ENCODE measurements at places on chromosomes 4 and X. TPM values are rescaled to one million over a fixed set of nuclear protein-coding genes. Genes with fewer than 3 reads are reported as not detected.
A peak's percentile ranks its signal among the peaks of the same experiment; 100 is the strongest.

DNA sequence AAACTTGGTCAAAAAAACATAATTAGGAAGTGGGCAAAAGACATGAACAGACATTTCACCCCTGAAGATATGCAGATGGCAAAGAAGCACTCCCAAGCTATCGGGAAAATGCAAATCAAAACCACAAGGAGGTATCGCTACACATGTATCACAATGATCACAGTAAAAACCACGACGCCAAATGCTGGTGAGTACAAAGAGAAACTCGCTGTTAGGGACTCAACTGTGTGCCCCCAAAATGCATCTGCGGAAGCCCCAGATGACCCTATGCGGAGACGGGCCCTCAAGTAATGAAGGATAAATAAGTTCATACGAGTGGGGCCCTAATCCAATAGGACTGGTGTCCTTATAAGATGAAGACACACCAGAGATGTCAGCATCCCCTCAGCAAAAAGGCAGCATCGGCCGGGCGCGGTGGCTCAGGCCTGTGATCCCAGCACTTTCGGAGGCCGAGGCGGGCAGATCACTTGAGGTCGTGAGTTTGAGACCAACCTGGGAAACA, 10.2 kb downstream of the GAK start:
- no peak for DNase-seq

- DNase-seq = no peak
Measured at GRCh38 chr4:120691536-120691935, 231.0 kb downstream of the PRDM5 start.

DNA sequence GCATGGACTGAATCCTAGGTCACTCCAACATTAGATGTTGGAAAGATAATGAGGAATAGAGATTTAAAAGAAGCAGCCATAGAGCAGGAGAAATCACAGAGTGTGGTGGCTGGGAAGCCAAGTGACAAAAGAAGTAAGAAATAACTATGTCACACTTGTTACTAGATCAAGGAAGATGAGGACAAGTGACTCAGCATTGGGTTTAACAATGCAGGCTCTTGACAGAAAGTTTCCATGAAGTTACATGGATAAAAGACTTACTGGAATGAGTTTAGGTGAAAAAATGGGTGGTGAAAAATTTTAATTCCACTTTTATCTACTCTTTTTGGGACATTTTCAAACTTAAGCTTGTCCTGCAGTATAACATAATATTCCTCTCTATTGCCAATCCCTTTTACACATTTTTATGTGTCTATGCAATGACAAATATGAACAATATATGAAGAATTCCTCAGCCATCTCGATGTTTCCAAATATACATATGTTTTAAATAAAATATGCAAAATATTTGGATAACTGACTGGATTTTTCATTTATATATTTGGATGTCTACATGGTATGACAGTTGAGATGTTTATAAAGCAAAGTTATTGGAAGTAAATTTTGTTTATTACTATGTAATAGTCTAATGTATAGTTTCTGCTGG, 462.6 kb downstream of the IL15 start:
- DNase-seq = no peak

DNA sequence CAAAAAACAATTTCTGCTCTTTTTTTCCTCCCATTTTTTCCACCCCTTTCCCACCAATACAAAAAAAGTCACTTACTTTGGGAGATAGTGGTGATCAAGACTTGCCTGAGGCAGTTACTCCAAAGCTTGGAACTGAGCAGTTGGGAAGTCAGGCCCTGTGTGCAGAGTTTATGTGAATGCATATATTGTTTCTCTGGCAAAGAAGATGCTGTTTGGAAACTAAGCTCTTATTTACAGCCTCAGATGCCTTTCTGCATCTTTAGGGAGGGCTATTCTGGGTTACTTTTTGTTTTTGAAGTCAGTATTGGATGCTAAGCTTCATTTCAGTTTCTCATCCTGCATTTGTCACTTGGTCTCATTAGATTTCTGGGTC, 136.3 kb downstream of the ZNF330 start:
- no peak for DNase-seq

DNA sequence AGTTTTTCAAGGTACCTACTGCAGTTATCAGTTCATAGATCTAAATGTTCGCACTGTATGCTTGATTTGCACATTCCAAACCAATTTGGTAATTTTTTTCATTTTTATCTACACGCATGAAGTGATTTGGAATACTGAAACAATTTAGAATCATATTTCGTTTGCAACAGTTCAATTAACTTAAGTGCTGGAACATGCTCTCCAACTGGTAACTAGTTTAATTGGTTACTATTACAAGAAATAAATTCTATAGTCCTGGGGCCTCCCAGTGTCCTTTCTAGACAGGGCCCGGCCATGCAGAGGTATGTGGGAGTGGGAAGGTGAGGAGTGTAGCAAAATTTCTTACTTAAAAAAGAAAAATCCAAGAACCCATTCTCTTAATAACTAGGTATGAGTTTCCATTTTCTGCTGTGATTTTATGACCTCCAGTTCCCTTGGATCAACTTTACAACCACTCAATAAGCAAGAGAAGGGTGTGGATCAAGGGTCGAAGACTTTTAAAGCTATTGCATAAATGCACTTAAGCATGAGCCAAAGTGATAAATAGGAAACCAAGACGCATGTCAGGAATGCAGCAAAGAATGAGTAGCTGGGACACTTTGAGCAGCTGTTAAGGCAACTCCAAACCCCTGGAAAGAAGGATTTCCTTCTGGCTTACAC, 106.9 kb downstream of the PPARGC1A start:
- DNase-seq = peak; percentile 29

DNA sequence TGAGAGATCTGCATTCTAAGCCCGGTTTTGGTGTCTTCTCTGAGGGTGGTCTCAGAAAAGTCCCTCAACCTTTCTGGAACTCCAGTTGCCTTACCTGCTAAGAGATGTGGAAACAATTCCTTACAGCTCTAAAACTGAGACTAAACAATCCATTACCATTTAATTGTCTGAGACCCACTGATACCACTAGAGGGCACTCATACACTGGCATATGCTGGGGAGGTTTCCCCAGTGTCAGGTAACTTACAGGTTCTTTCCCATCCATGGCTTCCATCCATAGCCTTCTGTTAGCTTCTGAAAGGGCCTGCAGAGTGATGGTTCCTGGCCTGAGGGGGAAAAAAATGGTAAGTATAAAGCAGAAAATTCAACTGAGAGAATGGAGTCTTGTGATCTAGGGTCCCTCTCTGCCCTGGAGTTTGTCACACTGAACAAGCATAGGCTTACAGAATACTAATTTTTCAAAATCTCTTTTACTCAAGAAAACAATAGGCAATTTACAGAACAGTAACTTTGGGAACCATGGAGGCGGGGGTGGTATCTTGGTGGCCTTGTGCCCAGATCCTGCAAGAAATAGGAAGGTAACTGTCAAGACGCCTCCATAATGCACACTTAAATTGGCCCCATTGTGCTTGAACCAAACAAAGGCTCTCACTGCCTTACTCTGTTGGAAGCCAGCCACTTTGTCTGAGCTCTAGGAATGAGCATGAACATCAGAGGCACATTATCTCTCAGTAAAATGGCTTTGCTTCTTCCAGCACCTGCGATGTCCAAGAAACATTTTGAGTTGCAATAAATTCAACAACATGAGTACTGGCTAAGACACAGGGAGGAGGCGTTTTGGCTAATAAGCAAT, 236.1 kb downstream of the OPHN1 start:
- DNase-seq = peak; percentile 42

DNA sequence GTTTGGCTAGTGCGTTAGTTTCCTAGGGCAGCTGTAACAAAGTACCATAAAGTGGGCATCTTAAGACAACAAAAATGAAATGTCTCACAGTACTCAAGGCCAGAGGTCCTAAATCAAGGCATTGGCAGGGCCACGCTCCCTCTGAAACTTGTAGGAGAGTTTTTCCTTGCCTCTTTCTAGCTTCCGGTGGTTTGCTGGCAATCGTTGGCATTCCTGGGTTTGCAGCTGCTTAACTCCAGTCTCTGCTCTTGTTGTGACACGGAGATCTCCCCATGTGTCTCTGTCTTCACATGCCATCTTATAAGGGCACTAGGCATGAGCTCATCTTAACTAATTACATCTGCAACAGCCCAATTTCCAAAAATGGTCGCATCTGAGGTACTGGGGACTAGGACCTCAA, 362.0 kb upstream of the BOD1L1 start:
- no peak for DNase-seq

- DNase-seq = no peak
Measured at GRCh38 chr4:183164963-183165362, 65.9 kb downstream of the WWC2 start.

DNA sequence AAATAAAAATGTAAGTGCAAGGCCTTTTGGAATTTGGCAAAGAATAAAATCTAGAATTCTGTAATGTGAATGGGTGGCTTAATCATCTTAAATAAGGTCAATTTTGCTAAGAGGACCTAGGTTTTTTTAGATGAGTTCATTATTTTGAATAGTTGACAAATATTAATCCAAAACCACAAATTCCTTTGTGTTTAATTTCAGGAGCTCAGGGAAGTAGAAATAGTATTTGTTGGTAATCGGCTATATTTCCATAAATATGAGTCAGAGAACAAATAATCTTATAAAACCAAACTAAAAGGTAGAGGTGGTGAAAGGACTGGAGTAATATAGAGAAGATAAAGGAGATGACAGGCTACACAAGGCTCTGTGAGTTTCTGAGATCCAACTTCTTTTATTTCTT, 190.4 kb upstream of the TLL1 start:
- no peak for DNase-seq

DNA sequence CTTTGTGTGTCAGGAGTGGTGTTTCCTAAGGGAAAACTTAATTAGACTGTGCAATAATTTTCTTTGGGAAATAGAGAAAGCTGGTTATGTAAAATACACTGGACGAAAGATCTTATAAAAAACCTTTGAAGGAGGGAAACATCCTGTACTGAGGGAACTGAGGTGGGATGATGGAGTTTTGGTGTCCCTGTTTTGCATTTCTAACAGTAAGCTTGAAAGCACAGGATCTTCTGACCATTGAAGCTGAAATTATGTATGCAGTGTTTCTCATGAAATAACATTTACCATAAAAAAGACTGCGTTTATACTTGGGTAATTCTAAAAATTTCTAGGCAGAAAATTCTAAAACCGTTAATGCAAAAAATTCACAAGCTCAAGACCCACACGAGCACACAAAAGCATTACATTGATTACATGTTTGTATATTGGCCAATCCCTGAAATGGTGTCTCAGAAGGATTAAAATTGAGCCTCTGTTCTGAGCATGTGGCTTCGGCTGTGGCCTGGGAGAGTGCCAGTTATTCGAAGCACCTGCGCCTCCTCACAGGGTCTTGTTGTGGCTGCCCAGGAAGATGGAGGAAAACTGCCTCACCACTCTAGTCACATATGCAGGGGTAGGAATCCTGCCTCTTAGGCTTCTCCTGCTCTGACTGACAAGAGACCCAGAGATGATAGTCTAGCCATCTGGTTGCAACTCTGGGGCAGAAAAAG, 49.5 kb downstream of the JADE3 start:
- DNase-seq = no peak

GRCh38 chr4:173237152-173237551, 68.5 kb downstream of the GALNT7 start:
- DNase-seq = no peak

DNA sequence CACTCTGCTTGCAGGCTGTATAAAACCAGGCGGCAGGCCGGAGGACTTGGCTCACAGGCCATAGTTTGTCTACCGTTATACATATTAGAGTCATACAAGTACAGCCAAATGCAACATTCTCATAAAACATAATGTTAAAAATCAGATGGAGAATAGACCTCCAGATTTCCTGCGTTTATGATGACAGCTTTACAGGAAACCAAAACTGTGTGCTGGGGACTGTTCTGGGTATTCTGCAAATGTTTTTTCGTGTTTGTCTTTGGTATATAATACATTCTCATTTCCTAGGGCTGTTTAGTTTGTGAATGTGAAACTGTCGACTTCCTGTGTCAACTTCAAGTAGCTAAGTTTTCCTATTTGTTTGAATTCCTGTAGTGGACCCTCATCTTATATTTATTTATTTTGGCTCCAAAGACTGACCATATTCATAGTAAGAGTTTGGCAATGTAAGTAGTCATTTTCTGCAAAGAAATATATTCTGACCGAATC, 79.5 kb upstream of the FAM9C start:
- no peak for DNase-seq

DNA sequence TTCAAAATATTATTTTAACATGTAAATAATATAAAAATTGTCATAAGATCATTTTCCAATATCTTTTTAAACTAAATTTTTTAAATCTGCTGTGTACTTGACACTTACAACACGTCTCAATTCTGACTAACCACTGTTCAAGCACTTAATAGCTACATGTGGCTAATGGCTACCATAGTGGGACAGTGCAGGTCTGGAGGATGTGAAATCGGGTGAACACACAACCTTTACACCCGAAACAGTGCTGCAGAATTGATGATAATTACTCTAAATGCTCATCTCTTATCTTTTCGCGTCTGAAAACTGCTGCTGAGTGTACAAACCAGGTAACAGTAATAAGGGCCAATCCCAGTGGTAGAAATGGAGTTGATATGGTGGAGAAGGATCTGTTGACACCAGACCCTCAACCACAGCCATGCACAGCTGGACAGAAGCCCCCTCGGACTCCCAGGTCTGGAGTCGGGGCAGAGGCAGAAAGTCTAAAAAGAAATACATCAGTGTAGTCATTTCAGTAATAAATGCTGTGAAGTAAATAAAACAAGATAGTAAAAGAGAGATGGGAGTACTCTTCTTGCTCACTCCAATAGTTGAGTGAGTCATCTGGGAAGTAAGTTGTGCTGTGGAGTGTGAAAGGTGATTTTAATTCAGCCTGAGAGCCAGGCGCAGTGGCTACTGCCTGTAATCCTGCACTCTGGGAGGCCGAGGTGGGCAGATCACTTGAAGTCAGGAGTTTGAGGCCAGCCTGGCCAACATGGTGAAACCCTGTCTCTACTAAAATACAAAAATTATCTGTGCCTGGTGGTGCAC, 150.0 kb downstream of the CBR4 start:
- no peak for DNase-seq

- no peak for DNase-seq
Measured at GRCh38 chr4:82905205-82905604, 4.7 kb downstream of the THAP9 start.

GRCh38 chr4:8589823-8590545, 2.6 kb upstream of the CPZ start:
- no peak for DNase-seq

- DNase-seq = no peak
Measured at GRCh38 chrX:1384658-1385252, 7.2 kb downstream of the SLC25A6 start.

The PDCL2 gene
- not detected for polyA plus RNA-seq

The ADH7 gene
- polyA plus RNA-seq = not detected

The PPP2R3B gene
- 25.7 TPM for polyA plus RNA-seq

The AMMECR1 gene
- polyA plus RNA-seq = 18.6 TPM

The TBX22 gene
- 2.4 TPM for polyA plus RNA-seq

The REELD1 gene
- polyA plus RNA-seq = 1.1 TPM

The FREM3 gene
- 0.16 TPM for polyA plus RNA-seq

The VCX gene
- not detected for polyA plus RNA-seq

The TRIM61 gene
- 3.7 TPM for polyA plus RNA-seq

The USP17L24 gene
- not detected for polyA plus RNA-seq

The MTMR8 gene
- polyA plus RNA-seq = 1.7 TPM

The SCARB2 gene
- 154 TPM for polyA plus RNA-seq

The UBE2A gene
- 87.8 TPM for polyA plus RNA-seq
